ENCODE measurements at places on chromosomes 12 and 14.

- DNase-seq, result no peak
Observed at GRCh38 chr14:21405097-21405496, 21.3 kb upstream of the SUPT16H start.

DNA sequence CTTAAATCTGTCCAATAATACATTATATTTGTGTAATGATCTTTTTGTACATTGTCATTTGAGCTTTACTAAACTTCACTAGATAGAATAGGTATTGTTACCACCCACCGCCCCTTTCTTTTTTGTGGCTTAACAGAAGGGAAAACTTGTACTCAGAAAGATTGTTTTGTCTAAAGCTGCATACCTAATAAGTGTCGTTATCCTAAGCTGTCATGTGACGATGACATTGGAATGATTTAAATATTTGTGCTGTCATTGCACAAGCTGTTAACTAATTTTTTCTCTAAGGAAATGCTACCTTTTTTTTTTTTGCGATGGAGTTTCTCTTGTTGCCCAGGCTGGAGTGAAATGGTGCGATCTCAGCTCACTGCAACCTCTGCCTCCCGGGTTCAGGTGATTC is 3.6 kb downstream of the DIP2B start:
- DNase-seq, result no peak

GRCh38 chr14:44970907-44971306 is 8.9 kb downstream of the TOGARAM1 start:
- no peak for DNase-seq

DNA sequence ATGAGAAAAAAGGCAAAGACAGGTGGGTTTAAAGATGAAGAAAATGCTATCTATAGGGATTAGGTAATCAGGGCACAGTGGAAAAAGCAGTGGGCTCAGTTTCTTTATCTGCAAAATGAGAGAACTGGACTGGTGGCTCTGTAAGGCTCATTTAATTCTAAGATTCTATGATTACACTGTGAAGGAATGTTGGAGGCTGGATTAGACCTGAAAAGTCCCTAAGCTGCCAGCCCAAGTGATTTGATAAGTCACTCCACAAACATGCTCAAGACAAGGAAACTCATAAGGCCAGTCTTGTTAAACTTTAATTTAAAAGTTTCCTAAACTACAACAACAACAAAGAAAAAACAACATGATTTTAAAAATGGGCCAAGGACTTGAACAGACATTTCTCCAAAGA is 75.1 kb downstream of the DCAF5 start:
- DNase-seq, result no peak

DNA sequence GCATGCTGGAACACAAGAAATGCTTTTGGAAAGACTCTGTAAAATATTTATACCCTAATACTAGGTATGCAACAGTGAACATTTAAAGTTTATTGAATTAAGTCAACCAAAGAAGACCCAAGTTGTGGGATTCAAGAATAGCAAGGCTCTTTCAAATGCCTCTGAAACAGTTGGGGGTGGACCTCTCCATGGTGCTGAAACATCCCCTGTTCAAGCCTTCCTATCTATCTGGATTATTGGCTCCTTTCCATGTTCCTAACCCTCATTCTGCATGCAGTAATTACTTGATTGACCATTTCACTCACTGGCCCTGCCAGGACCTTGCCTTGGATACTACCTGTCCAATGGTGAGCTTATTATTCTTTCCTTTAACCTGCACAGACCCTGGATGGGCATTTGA is 349.7 kb downstream of the NRXN3 start:
- DNase-seq, result peak; percentile 10
